ENCODE measurements at places on chromosomes 12 and 14. TPM values are rescaled to one million over a fixed set of nuclear protein-coding genes. Genes with fewer than 3 reads are reported as not detected.

TMPRSS12 gene
- not detected for total RNA-seq

OR11H7 gene
- total RNA-seq = not detected

GLT1D1 gene
- total RNA-seq = not detected

ERP27 gene
- total RNA-seq = 3.6 TPM

PRR13 gene
- 41.0 TPM for total RNA-seq

KRT74 gene
- total RNA-seq = not detected

TSHR gene
- total RNA-seq = not detected

LRRK2 gene
- total RNA-seq = 0.34 TPM

SERPINA3 gene
- 234 TPM for total RNA-seq

ARMH4 gene
- 5.1 TPM for total RNA-seq

ADAM20 gene
- total RNA-seq = 0.68 TPM

All from nasal cavity respiratory epithelium epithelial cell of viscerocranial mucosa (primary cell).